ENCODE measurements at places on chromosomes 6 and 20.

DNA sequence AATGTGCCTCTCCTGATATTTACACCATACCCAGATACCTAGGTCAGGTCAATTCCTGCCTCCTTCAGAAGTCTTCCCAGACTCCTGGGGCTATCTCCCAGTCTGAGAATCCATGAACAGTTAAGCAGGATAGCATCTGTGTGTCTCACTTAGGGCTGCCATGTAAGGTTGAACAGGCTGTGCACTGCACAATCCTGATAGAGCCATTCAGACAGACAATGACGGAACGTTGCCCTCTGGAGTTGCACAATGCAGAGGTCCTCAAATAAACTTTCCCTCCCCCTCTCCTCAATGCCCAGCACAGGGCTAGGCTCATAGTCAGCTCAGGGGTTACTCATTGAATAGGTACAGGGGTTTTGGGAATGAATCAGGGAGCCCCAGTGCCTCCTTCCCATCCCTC, 89.7 kb downstream of the CD40 start:
- no peak for DNase-seq

DNA sequence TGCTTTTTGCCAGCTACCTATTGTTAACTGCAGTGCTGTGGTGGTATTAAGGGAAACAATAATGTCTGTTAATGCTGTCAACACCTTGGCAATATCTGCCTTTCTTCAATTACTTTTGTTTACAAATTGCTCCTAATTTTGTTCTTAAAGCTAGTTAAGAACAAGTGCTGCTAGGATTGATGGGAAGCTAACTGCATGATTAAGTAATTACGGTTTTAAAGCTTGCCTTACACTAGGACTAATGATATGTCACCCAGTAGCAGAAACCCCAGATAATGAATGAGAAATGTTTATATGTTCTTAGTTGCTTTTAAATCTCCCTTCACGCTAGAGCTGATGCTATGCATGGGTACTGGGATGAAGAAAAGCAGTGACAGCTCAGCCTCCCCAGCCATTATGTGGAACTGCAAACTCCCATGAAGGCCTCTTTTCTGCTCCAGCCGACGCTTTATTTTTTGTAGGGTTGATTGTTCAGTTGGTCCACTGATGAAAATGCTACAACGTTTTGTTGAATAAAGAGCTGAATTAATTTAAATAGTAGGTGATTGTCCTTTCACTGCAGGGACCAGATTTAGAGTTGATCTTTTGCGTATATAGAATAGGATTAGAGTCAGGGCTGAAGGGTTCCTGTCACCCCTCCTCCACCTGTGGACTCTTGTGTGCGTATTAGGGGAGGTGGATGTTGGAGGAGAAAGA, 610.5 kb downstream of the TFAP2B start:
- no peak for DNase-seq

- no peak for DNase-seq
Measured at GRCh38 chr6:152154559-152155356, 347.3 kb downstream of the ESR1 start.

- no peak for DNase-seq
Measured at GRCh38 chr6:120648713-120649112, 685.6 kb downstream of the TBC1D32 start.

GRCh38 chr6:16635810-16636602, 125.3 kb downstream of the ATXN1 start:
- DNase-seq = peak; percentile 33

GRCh38 chr6:116280161-116280932, 617 bp upstream of the TSPYL1 start:
- no peak for DNase-seq

DNA sequence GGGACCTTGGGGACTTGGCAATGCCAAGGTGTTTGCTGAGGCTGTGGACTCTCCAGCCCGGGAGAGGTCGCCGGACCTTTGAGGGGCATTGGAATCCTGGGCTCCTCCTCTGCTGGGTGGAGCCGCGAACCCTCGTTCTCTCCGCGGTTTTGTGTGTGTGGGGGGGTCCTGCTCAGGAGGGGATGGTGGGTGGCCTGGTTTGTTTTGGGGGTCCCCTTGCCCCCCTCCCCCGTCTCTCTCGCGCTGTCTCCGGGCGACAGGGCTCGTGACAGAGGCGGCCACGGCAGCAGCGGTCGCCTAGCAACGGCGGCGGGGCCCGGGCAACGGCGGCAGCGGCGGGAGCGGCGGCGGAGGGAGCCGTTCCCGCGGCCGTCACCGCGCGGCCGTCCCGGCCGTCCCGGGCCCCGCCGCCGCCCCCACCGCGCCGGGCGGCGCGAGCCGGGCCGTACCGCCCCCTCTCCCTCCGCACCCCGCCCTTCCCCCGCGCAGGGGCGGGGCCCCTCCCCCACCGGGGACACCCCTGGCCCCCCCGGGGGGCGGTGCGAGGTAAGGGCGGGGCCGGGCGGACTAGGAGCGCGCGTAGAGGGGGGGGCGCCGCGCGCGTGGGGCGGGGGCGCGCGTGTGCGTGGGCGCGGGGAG, 7.8 kb downstream of the SYNGAP1 start:
- peak; percentile 55 for DNase-seq

GRCh38 chr6:10655508-10656055, 38.8 kb downstream of the C6orf52 start:
- DNase-seq = no peak

- DNase-seq = no peak
Measured at GRCh38 chr6:89148016-89148750, 2.3 kb downstream of the PM20D2 start.

DNA sequence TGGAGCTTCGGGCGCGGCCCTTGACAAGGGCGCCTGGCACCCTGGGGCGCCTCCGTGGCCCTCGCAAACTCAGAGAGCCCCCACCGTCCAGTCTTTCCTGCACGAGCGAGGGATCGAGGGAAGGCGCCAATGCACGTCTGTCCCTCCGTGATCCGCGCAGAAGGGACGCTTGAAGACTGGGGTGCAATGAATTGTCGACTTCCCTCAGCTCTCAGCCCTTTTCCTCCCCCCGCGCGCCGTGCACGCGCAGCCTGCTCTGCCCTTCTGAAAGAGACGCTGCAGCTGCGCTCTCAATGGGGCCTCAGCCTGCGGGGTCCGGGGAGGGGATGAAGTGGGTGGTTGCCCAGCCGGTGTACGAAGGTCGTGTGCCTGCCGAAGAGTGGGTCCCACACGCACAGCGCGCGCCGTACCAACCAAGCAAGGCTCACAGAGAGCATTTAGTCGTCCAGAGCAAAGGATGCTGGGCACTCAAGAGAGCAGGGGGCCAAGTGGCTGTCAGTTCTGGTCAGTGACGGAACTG, 5.5 kb upstream of the SOX4 start:
- DNase-seq = peak; percentile 89

DNA sequence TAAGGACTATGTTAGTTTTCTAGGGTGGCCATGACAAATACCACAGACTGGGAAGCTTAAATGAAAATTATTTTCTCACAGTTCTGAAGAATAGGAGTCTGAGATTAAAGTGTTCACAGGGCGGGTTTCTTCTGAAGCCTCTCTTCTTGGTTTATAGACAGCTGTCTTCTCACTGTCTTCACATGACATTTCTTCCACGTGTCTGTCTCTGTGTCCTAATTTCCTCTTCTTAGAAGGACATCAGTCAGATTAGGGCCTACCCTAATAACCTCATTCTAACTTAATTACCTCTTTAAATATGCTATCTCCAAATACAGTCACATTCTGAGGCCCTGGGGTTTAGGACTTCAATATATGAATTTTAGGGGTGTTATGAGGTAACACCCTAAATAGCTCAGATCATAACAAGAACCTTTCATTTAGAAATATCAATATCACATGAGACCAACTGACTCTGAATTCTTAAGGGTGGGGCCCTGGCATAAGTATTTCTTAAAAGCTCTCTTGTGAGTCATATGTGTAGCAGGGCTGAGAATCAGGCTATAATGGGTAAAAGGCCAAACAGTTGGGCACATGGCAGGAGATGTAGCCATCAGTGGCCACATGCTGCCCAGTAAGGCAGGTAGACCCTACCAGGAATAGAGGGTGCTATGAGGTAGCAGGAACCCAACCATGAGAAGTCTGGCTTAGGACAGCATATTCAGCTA, 62.0 kb upstream of the TENT5A start:
- DNase-seq = no peak

DNA sequence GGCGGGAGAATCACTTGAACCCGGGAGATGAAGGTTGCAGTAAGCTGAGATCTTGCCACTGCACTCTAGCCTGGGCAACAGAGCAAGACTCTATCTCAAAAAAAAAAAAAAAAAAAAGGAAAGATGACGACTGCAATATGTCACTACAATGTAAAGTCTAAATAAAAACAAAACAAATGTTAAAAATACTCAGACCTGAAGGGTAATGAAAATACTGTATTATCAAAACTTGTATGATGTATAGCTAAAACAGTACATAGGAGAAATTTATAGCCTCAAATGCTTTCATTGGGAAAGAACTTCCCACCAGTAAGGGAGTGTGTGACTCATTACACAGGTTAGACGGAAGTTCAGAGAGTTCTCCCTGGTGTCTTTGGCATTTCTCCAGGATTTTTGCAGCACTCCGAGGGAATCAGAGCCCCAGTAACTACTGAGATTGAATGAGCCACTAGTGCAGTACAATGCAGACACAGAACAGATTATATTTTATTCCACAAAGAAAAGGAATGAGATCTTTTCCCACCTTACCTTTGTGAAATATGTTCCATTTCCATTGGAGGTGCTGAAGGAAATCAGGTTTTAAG, 12.5 kb upstream of the RALGAPB start:
- DNase-seq = no peak

GRCh38 chr20:35711588-35712209, 12.5 kb downstream of the ROMO1 start:
- DNase-seq = no peak

GRCh38 chr6:162219266-162219665, 508.3 kb downstream of the PRKN start:
- DNase-seq = no peak

DNA sequence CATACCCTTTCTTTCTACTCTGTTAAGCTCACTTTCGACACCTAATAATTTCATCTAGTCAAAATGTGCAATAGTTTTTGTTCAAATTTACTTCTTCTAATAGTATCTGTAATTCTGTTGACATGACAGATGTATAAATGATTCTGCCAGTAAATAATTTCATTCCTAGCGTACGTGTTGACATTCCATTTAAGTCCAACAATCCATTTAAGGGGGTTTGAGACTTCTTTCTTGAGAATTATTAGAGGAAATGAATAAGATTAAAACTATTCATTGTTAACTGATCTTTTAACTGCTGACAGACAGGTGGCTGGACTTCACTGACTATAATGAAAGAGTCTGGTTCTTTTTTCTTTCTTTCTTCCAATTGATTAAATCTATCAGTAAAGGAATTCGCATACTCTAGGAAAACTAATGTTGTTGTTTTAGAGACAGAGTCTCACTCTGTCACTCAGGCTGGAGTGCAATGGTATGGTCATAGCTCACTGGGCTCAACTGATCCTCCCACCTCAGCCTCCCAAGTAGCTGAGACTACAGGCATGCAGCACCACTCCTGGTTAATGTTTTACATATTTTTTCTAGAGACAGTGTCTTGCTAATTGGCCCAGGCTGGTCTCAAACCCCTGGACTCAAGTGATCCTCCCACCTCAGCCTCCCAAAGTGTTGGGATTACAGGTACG, 55.9 kb downstream of the MAP3K5 start:
- DNase-seq = no peak

DNA sequence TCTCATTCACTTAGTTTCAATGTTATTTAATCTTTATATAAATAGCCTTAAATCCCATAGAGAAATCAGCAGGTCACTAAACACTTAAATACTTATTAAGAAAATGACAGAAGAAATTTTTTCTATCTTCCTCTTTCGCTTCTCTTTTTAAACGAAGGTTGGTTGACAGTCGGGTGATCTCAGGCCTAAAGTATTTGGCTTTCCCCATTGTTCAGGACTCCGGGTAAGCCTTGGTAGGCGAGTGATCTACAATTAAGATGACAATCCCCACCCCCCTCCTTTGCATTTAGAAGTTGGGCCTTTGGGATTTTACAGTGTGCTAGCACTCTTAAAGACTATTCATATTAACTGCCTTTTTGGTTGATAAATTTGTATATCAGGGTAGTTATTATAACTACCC, 19.7 kb upstream of the UTRN start:
- DNase-seq = no peak

- no peak for DNase-seq
Measured at GRCh38 chr6:117677553-117678141, 2.4 kb downstream of the NUS1 start.

DNA sequence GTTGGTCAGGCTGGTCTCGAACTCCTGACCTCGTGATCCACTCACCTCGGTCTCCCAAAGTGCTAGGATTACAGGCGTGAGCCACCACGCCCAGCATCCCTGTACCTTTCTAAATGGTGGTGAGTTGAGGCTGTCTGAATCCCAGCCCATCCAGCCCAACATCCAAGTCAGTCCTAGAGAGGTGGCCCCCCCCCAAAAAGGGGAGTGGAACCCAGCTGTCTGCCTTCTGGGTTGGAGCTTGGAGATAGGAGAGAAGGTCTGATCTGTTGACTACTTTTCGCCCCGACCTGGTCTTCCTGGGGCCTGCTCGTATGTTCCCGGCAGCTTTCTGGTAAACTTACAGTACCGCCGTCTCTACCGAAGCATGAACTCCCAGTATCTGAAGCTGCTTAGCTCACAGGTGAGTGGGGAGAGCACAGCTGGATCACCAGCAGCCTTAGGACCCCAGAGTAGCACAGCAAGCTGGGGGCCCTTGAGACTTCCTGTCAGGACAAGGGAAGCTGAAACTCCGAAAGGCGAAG, 5.6 kb downstream of the CTSA start:
- DNase-seq = no peak

DNA sequence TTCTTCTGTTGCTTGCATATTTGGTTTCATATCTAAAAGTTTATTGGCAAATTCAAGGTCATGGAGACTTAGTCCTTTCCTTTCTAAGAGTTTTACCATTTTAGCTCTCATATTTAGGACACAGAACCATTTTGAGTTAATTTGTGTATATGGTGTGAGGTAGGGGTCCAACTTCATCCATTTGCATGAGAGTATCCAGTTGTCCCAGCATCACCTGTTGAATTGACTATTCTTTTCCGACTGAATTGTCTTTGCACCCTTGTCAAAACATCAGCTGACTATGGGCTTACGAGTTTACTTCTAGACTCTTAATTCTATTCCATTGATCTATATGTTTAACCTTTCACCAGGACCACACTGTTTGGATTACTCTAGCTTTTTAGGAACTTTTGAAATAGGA, 157.5 kb downstream of the RALGAPA2 start:
- no peak for DNase-seq

- DNase-seq = no peak
Measured at GRCh38 chr6:33072508-33073100, 845 bp downstream of the HLA-DPA1 start.

- DNase-seq = no peak
Measured at GRCh38 chr6:572596-573265, 84.2 kb downstream of the HUS1B start.

- DNase-seq = no peak
Measured at GRCh38 chr6:110039981-110040383, 61.9 kb downstream of the GPR6 start.

DNA sequence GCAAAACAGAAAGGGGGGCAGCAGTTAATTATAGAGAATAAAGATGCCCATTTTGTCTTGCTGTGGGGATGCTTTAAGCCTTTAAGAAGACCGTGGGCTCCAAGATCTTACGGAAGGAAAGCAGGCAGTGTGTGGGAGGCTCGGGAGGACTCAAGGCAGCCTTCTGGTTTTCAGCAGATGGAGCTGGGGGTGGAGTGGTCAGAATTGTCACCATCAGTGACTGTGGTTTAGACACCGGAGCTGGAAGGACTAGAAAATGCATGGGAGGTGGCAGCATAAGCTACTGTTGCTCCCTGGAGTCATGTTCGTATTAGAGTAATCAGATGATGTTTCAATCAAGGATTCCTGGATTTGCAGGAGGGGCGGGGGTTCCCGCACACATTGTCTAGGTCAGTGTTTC, 3.7 kb downstream of the PHACTR1 start:
- DNase-seq = no peak

- no peak for DNase-seq
Measured at GRCh38 chr6:139686308-139686707, 311.9 kb upstream of the CITED2 start.

Measured in right hindlimb (tissue), 1 donor.